Activated T-cell treated with anti-CD3 and anti-CD28 coated beads, Interleukin-2, amount 50 U/mL, for 24 hours (primary cell): ENCODE measurements at places on chromosomes 2 and 18.

DNA sequence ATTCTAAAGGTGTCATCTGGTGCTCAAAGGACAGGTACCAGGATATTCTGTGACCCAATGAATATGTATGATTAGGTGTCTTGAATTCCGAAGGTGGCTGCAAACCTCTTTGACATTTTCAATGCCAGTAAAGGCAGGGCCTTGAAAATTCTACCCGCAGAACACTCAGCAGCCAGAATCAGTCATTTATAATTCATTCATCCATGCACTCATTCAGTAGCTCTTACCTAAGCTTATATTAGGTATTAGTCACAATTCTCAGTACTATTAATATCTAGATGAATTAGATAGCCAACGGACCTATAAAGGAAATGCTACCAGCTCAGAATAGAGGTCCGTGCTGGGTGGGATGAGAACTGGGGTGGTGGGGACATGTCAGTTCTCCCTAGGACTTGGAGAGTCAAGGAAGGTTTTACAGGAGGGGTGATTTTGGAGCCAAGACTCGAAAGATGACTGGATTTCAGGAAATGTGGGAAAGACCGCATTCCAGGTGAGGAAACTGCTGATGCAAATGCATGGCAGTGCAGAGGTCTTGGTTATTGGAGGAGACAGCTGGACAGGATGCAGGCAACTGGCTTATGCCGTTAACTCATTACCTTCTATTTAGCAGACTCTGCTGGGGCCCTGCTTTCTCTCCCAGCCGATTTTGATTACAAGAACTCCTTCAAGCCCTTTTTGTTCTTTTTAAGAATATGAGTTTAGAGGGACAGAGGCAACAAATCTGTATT lies 7.2 kb downstream of the TRIB2 start:
- peaks cover 98% of the 10 kb centered on the region for H3K4me1 ChIP-seq
- H3K27ac ChIP-seq, result no peak overlapping the region
- no peaks in the 10 kb centered on the region for H3K27me3 ChIP-seq
- DNase-seq, result no peak
- H3K36me3 ChIP-seq, result peaks cover 25% of the 10 kb centered on the region

- no peaks in the 10 kb centered on the region for H3K27me3 ChIP-seq
- H3K4me1 ChIP-seq, result no peaks in the 10 kb centered on the region
- no peaks in the 10 kb centered on the region for H3K36me3 ChIP-seq
- no peak for DNase-seq
Observed at GRCh38 chr2:72572501-72572900, 253.3 kb downstream of the EXOC6B start.

GRCh38 chr2:45960057-45960863 lies 308.8 kb downstream of the PRKCE start:
- H3K4me3 ChIP-seq, result no peak overlapping the region
- H3K4me1 ChIP-seq, result peaks cover 16% of the 10 kb centered on the region
- H3K27ac ChIP-seq, result no peak overlapping the region
- H3K36me3 ChIP-seq, result no peaks in the 10 kb centered on the region
- no peaks in the 10 kb centered on the region for H3K27me3 ChIP-seq

- H3K27me3 ChIP-seq, result peaks cover 85% of the 10 kb centered on the region
- no peak for DNase-seq
Observed at GRCh38 chr2:66441581-66442320, 6.8 kb downstream of the MEIS1 start.

GRCh38 chr2:107222466-107222865 lies 336.5 kb upstream of the ST6GAL2 start:
- H3K27ac ChIP-seq, result no peak overlapping the region
- no peaks in the 10 kb centered on the region for H3K27me3 ChIP-seq
- no peaks in the 10 kb centered on the region for H3K4me1 ChIP-seq
- H3K36me3 ChIP-seq, result no peaks in the 10 kb centered on the region
- DNase-seq, result no peak
- H3K4me3 ChIP-seq, result no peak overlapping the region

GRCh38 chr2:197857476-197858107 lies 53.2 kb downstream of the PLCL1 start:
- H3K36me3 ChIP-seq, result peaks cover 5% of the 10 kb centered on the region
- no peak overlapping the region for H3K27ac ChIP-seq
- peaks cover 35% of the 10 kb centered on the region for H3K4me1 ChIP-seq
- DNase-seq, result no peak

DNA sequence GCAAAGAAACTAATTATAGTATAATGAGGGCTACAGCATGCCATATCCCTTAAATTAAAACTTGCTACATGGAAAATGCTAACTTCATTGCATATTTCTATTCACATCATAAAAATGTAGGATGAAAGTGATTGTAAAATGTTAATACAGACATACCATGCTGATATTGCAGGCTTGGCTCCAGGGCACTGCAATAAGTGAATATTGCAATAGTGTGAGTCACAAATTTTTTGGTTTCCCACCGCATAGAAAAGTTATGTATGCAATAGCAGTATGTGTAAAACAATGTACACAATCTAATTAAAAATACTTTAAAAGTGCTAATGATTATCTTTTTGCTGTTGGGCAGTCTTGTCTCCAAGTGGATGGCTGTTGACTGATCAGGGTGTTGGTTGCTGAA lies 162.1 kb downstream of the CD8B2 start:
- peaks cover 16% of the 10 kb centered on the region for H3K27me3 ChIP-seq
- H3K4me1 ChIP-seq, result no peaks in the 10 kb centered on the region
- DNase-seq, result no peak
- H3K4me3 ChIP-seq, result no peak overlapping the region
- H3K27ac ChIP-seq, result no peak overlapping the region

DNA sequence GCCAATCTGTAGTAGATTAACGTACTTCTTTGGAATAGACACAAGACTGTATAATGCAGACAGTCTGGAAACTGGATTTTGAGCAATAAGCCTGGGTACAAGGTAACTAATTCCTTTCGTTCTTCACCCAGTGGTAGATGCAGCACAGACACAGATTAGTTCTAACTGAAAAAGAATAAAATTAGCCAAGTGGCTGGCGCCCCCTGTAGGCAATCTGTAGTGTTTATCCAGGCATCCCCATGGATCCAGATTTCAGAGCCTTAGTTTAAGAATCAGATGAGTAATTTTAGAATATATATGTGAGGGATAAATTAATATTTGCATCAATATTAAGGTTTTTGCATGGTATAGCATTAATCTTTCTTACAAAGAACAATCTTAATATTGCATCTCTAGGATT lies 563.9 kb downstream of the DCC start:
- H3K27me3 ChIP-seq, result no peaks in the 10 kb centered on the region
- H3K36me3 ChIP-seq, result no peaks in the 10 kb centered on the region
- H3K4me3 ChIP-seq, result no peak overlapping the region

DNA sequence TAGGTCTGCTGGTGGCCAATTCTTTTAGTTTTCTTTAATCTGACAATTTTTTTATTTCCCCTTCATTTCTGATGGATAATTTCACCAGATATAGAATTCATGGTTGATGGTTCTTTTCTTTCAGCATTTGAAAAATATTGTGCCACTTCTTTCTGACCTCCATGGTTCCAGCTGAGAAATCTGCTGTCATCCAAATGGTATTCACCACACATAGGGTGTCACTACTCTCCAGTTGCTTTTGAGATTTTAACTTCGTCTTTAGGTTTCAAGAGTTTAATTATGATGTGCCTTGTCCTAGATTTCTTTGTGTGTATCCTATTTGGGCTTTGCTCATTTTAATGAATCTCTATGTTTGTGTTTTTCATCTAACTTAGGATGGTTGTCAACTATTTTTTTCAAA lies 488.6 kb upstream of the HS6ST1 start:
- H3K4me3 ChIP-seq, result no peak overlapping the region
- DNase-seq, result no peak
- no peak overlapping the region for H3K27ac ChIP-seq
- no peaks in the 10 kb centered on the region for H3K36me3 ChIP-seq

DNA sequence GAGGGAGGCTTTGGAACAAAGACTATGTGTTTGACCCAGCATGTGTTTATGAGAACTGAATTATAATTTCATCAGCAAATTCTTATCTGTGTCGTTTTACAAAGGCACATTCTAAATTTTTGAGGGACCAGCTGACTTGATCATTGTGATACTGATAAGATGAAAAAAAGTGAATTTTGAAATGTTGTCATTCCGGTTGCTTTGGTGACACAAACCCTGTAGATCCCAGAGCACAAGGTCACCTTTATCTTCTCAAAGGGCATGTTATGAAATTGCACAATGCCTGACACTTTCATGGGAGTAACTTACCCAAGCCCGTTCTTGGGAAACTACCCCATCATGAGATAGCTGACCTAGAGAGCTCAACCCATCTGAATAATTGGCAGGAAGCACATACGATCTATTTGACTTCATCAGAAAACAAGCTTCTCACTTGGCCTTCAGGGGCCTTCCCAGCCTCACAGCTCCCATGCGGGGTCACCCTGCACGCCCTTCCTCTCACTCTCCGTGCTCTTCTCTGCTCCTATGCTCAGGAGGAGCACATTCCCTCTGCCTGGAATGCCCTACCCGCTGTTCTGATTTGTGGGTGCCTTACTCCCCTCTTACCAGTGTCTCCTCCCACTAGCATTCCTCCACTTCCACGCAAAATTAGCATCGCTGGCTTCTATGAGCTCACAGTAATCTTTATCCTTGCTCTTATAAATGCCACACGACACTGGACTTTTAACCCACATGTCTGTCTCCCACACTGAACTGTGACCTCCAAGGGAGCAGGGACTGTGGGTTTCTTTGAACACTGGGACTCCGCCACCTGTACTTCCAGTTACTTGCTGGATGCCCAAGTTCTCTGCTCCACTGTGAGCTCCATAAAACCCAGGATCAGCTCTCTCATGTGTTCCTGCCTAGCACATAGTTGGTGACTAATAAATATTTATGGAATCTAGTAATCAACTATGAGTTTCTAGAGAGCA lies 555.8 kb upstream of the ID2 start:
- H3K27me3 ChIP-seq, result no peaks in the 10 kb centered on the region
- H3K4me1 ChIP-seq, result no peaks in the 10 kb centered on the region
- H3K4me3 ChIP-seq, result no peak overlapping the region
- H3K36me3 ChIP-seq, result no peaks in the 10 kb centered on the region
- no peak for DNase-seq

- peak overlapping the region; percentile 6 for H3K27ac ChIP-seq
- peaks cover 3% of the 10 kb centered on the region for H3K36me3 ChIP-seq
- DNase-seq, result no peak
- no peaks in the 10 kb centered on the region for H3K27me3 ChIP-seq
- no peak overlapping the region for H3K4me3 ChIP-seq
Observed at GRCh38 chr2:69755862-69756467, 14.0 kb downstream of the ANXA4 start.

- peaks cover 21% of the 10 kb centered on the region for H3K4me1 ChIP-seq
- DNase-seq, result no peak
- H3K27ac ChIP-seq, result peak overlapping the region; percentile 93
- H3K27me3 ChIP-seq, result no peaks in the 10 kb centered on the region
- peak overlapping the region; percentile 89 for H3K4me3 ChIP-seq
- H3K36me3 ChIP-seq, result peaks cover 23% of the 10 kb centered on the region
Observed at GRCh38 chr2:218711550-218711929, 905 bp downstream of the TTLL4 start.

DNA sequence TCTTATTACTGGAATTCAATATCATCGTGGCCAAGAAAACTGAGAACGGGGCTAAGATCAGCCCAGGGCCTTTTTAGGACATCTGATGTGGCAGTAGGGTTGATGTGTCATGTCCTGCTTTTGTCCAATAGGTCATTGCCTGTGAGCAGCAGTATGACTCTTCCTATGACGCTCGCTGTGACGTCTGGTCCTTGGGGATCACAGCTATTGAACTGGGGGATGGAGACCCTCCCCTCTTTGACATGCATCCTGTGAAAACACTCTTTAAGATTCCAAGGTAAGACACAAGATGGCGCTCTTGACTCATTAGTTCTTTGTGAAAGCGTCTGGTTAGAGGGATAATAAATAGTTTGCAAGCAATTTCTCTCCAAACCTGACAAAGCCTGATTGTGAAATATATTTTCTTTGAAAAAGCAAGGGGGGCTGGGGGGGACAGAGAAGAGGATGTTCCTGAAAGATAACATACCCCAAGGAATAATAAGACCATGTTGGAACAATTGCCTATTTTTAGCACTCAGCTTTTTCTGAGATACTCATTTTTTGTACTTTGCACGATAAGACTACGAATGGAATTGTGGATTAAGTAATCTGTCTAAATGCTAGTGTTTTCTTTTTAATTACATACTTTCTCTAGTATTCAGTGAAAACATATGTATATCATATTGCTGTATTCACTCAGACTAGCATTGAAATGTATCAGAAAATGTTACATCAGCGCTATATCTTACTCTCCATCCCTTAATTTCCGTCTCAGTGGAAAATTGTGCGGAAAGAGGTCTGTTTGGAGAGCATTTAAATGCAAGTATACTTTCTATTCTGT lies 58.1 kb downstream of the MYO3B start:
- H3K36me3 ChIP-seq, result no peaks in the 10 kb centered on the region
- H3K4me3 ChIP-seq, result no peak overlapping the region
- H3K4me1 ChIP-seq, result no peaks in the 10 kb centered on the region
- DNase-seq, result no peak
- H3K27ac ChIP-seq, result no peak overlapping the region
- H3K27me3 ChIP-seq, result peaks cover 24% of the 10 kb centered on the region

DNA sequence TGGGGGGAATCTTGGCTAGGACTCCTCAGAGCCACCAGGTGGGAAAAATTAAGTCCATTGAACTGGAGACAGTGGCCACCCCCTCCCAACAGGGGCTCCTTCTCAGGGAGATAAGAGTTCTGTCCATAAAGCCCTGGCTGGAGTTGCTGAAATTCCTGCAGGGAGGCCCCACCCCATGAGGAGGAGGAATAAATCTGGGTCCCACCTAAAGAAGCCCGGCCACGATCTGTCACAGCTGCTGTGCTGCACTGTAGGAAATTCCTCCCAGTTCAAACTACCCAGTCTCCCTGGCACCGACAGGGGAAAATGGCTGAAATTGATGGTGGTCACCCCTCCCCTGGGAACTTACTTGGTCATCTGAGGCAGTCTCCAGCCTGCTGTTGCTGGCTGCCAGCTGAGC lies 215.0 kb downstream of the THSD7B start:
- H3K27ac ChIP-seq, result no peak overlapping the region
- DNase-seq, result no peak
- H3K36me3 ChIP-seq, result no peaks in the 10 kb centered on the region

DNA sequence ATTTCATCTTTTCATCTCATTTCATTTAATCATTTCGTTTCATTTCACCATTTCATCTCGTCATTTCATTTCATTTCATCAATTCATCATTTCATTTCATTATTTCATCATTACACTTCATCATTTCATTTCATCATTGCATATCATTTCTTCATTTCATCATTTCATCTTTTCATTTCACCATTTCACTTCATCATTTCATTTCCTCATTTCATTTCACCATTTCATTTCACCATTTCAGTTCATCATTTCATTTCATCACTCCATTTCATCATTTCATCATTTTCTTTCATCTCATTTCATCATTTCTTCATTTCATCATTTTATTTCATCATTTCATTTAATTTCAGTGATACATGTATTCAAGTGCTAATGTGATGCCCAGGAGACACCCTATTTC lies 127.1 kb downstream of the ANKRD30BL start:
- H3K27me3 ChIP-seq, result peaks cover 21% of the 10 kb centered on the region
- peaks cover 9% of the 10 kb centered on the region for H3K4me1 ChIP-seq
- DNase-seq, result no peak
- no peak overlapping the region for H3K4me3 ChIP-seq
- H3K36me3 ChIP-seq, result no peaks in the 10 kb centered on the region
- no peak overlapping the region for H3K27ac ChIP-seq
